ENCODE measurements at places on chromosomes 16 and 17. TPM values are rescaled to one million over a fixed set of nuclear protein-coding genes. Genes with fewer than 3 reads are reported as not detected.

Gene SOX15
- polyA plus RNA-seq: 111 TPM

GRCh38 chr16:15509593-15510535, 75.5 kb downstream of the BMERB1 start:
- no peak for DNase-seq
- H3K27me3 ChIP-seq: no peaks in the 10 kb centered on the region
- no peak overlapping the region for H3K27ac ChIP-seq
- peaks cover 2% of the 10 kb centered on the region for H3K4me1 ChIP-seq
- no peak overlapping the region for H3K4me3 ChIP-seq
- H3K36me3 ChIP-seq: no peaks in the 10 kb centered on the region

DNA sequence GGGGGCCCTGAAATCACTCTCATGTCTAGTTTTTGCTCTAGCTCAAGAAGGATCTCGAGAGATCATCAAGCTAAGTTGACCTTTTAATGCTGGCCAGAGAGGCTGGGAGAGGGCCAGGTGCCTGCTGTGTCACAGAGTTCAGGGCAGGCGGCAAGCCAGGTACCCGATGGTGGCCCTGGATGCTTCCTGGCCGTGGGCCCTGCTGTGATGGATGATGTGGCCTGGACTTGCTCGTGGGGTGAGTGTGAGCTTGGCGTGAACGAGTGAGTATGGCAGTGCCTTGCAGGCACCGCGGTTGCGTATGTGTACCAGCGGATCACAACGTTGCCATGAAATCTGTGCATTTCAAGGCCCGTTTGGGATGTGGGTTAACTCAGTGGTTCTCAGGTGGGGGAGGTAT, 7.4 kb downstream of the IRF8 start:
- no peak for DNase-seq
- no peaks in the 10 kb centered on the region for H3K4me1 ChIP-seq
- peaks cover 3% of the 10 kb centered on the region for H3K27me3 ChIP-seq
- H3K36me3 ChIP-seq: no peaks in the 10 kb centered on the region
- H3K27ac ChIP-seq: no peak overlapping the region
- no peak overlapping the region for H3K4me3 ChIP-seq

DNA sequence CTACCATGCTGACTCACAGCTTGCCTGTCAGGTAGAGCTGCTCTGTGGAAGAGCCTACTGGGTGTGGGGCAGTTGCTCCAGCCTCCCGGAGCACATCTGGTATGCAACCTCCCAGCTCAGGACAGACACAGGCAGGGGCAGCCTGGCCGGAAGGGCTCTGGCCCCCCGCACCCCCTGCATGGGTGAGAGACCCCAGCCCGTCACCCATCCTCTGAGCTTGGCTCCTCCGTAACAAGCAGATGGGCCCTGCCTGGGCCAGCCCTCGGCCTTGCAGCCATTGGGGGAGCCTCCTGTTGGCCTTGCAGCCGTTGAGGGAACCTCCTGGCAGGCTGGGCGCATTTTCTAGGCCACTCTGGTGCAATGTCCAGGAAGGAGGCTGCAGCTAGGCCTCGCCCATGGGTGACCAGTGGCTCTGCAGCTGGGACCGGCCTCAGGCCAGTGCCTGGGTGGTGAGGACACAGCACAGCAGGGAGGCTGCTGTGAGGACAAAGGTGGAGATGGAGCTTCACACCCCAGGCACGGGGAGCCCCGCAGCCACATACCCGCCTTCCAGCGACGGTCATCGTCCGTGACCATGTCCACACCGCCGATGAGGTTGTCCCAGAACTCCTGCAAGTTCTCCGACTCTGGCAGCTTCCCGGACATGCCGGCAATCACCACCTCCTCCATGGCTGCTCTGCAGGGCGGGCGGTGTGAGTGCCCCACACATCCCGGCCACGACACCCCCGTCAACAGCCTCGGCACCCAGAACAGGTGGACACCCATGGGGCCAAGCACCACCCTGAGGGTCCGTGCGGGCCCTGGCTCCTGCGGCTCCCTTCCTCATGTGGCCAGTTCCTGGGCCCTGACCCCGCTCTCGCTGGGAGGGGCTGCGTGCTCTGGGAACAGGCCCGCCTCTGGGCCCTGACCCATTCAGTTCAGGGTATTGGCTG, 2.0 kb downstream of the FASN start:
- peaks cover 29% of the 10 kb centered on the region for H3K4me1 ChIP-seq
- peak overlapping the region; percentile 85 for H3K4me3 ChIP-seq
- no peak overlapping the region for H3K27ac ChIP-seq
- no peak for DNase-seq

Gene ESRP2
- polyA plus RNA-seq: 39.2 TPM

Gene ZPBP2
- polyA plus RNA-seq: not detected

Gene RTN4RL1
- polyA plus RNA-seq: 3.4 TPM

Gene SOST
- polyA plus RNA-seq: 0.04 TPM

Measured in keratinocyte (primary cell).